ENCODE measurements at places on chromosomes 11 and 22. TPM values are rescaled to one million over a fixed set of nuclear protein-coding genes. Genes with fewer than 3 reads are reported as not detected.

MACROD1 gene
- total RNA-seq = 6.3 TPM

ALDH3B1 gene
- 54.0 TPM for total RNA-seq

JHY gene
- 0.64 TPM for total RNA-seq

GAS2L1 gene
- total RNA-seq = 32.1 TPM

OR10A2 gene
- not detected for total RNA-seq

IGLL1 gene
- not detected for total RNA-seq

OR8D1 gene
- total RNA-seq = not detected
